ENCODE measurements at places on chromosomes 5 and 9. TPM values are rescaled to one million over a fixed set of nuclear protein-coding genes. Genes with fewer than 3 reads are reported as not detected.

DNA sequence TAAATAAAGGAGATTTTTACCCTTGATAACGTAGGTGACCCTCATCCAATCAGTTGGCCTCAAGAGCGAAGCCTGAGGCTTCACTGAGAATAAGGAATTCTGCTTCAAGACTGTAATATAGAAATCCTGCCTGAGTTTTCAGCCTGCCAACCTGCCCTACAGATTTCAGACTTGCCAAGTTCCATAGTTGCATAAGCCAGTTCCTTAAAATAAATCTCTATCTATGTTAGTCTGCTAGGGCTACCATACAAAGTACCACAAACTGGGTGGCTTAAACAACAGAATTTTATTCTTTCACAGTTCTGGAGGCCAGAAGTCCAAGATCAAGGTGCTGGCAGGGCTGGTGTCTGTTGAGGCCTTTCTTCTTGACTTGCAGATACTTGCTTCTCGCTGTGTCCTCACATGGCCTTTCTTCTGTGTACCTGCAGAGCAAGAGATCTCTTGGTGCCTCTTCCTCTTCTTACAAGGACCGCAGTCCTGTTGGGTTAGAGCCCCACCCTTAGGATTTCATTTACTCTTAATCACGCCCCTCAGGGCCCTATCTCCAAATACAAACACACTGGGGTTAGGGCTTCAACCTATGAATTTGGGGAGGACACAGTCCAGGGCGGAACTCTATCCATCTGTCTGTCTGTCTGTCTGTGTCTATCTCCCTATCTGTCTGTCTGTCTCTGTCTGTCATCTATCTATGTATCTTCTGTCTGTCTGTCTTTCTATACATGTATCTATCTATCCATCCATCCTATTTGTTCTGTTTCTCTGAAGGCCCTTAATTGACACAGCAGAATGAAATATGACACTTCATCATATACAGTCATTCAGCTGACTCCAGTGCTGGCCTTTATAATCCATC lies 17.0 kb upstream of the CMBL start:
- DNase-seq: no peak

The IL33 gene
- total RNA-seq: not detected

- no peak for DNase-seq
Observed at GRCh38 chr5:170403675-170404074, 14.5 kb upstream of the KCNMB1 start.

- DNase-seq: no peak
Observed at GRCh38 chr5:136730426-136730825, 365.1 kb upstream of the TRPC7 start.

The NEUROG1 gene
- not detected for total RNA-seq

The SEMA5A gene
- total RNA-seq: not detected

DNA sequence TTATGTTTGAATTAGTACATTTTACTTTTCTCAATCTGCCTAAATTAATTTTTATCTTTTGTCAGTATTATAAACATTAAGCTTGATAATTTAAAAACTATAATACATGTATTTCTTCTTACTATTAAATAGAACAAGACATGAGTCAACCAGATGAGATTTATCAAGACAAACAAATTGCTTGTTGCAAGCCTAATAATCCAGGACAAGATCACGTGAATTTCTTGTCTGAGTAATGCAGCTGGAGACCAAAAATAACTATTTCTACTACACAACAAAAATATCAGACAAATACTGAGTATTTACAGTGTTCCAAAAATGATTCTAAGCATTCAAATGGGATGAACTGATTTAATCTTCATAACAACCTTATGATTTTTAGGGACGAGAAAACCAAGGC lies 339.1 kb upstream of the PRR16 start:
- DNase-seq: no peak

GRCh38 chr5:177025101-177025601 lies 2.7 kb downstream of the ZNF346 start:
- DNase-seq: no peak

DNA sequence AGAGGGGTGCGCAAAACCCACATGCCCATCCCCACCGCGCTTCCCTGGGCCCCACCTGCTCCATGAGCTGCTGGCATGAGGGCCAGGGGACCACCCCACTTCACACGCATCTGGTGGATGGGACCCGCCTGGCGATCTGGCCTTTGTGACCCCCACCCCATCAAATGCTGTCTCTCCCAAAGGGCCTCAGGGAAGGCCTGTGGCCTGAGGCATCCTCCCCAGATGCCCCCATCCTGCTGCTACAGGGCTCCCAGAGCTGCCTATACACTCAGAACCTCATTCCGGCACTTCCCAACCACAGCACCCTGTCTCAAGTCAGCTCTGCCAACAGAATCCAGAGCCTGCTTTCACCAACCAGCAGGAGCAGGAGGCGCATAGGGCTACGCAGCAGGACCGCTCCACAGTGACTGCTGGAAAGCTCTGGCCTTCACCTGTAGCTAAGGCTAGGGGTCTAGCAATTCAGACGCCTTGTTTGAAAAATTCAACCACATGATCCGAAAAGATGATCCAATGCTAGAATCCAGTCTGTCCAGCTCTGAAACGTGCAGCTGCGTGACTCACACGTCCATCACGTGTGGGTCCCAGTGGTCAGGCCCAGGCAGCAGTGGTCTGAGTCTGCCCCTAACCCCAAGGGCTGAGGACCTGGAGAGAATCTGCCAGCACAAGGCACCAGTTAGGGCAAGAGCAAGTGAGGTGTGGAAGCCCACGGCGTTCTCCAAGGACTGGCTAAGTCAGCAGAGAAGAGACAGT lies 1.4 kb upstream of the SNAPC4 start:
- DNase-seq: no peak

DNA sequence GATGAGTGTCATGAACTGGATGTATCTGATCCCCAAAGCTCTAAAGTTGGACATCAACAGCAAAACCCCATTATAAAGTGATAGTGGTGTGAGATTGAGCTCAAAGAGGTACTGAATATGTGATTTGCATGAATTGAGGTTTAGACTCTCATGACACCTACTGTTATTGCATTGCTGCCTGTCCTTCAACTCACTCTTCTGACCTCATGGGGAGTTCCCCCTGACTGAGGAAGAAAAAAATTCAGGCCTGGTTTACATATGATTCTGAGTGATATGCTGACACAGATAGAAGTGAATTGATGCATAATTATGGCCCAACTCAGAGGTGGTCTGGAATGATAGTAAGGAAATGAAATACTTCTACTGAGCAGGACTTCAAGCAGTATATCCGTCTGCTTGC lies 76.2 kb upstream of the CHD1 start:
- DNase-seq: peak; percentile 30

GRCh38 chr5:171945066-171945465 lies 61.4 kb downstream of the FBXW11 start:
- no peak for DNase-seq

GRCh38 chr5:107126341-107126740 lies 544.4 kb downstream of the EFNA5 start:
- DNase-seq: no peak

The PAEP gene
- not detected for total RNA-seq

- no peak for DNase-seq
Observed at GRCh38 chr5:154401931-154402330, 43.9 kb upstream of the SAP30L start.

The PSD2 gene
- not detected for total RNA-seq

GRCh38 chr5:158979749-158980521 lies 119.8 kb downstream of the EBF1 start:
- no peak for DNase-seq

Measured in CD8-positive, alpha-beta memory T cell (primary cell).